Prostate gland (tissue), 2 donors: ENCODE measurements at places on chromosomes 13 and 19. TPM values are rescaled to one million over a fixed set of nuclear protein-coding genes. Genes with fewer than 3 reads are reported as not detected.

Gene LGI4
- 9.1 TPM for total RNA-seq

Gene CKM
- total RNA-seq = 42.8 TPM

GRCh38 chr13:45113233-45114224 is 6.8 kb upstream of the GTF2F2 start:
- no peaks in the 10 kb centered on the region for H3K27me3 ChIP-seq
- H3K4me1 ChIP-seq = no peaks in the 10 kb centered on the region

DNA sequence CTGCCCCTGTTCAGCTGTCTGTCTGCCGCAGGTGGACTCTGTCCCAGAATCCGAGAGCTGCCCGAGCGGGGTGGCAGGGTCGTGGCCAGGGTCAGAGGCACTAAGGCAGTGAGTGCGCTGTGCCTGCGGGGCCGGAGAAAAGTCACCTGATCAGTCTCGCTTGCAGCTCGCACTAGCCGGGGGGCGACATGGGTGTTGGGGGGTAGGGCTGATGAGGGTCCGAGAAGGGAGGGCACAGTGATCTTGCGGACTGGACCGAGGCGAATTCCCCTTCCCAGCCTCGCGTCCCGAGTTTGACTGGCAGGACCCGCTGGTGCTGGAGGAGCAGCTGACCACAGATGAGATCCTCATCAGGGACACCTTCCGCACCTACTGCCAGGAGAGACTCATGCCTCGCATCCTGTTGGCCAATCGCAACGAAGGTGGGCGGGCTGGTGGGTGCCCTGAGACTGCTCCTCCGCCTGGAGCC is 627 bp downstream of the GCDH start:
- H3K36me3 ChIP-seq = peaks cover 7% of the 10 kb centered on the region
- H3K4me3 ChIP-seq = peak overlapping the region; percentile 94
- H3K27ac ChIP-seq = peak overlapping the region; percentile 66
- peaks cover 6% of the 10 kb centered on the region for H3K4me1 ChIP-seq
- no peak for DNase-seq
- no peaks in the 10 kb centered on the region for H3K27me3 ChIP-seq

Gene SIX5
- total RNA-seq = 37.5 TPM

- no peak for DNase-seq
- no peak overlapping the region for H3K27ac ChIP-seq
- no peaks in the 10 kb centered on the region for H3K36me3 ChIP-seq
- H3K4me1 ChIP-seq = no peaks in the 10 kb centered on the region
- H3K27me3 ChIP-seq = no peaks in the 10 kb centered on the region
Observed at GRCh38 chr13:40031031-40031430, 375.6 kb downstream of the COG6 start.

Gene GJB2
- 3.8 TPM for total RNA-seq

Gene GZMM
- 0.68 TPM for total RNA-seq

Gene CYP4F12
- total RNA-seq = 50.9 TPM

DNA sequence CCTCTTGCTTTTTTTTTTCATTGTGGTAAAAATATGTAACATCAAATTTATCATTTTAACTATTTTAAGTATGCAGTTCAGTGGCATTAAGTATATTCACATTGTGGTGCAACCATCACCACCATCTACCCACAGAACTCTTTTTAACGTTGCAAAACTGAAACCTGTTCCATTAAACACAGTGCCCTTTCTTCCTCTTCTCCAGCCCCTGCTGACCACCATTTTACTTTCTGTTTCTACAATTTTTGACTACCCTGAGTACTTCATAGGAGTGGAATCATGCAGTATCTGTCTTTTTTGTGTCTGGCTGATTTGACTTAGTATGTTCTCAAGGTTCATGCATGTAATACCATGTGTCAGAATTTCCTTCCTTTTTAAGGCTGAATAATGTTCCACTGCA is 153.1 kb downstream of the FGF9 start:
- no peaks in the 10 kb centered on the region for H3K4me1 ChIP-seq
- H3K4me3 ChIP-seq = no peak overlapping the region
- H3K27ac ChIP-seq = no peak overlapping the region

Gene IL11
- not detected for total RNA-seq

Gene ZFP28
- 3.7 TPM for total RNA-seq

DNA sequence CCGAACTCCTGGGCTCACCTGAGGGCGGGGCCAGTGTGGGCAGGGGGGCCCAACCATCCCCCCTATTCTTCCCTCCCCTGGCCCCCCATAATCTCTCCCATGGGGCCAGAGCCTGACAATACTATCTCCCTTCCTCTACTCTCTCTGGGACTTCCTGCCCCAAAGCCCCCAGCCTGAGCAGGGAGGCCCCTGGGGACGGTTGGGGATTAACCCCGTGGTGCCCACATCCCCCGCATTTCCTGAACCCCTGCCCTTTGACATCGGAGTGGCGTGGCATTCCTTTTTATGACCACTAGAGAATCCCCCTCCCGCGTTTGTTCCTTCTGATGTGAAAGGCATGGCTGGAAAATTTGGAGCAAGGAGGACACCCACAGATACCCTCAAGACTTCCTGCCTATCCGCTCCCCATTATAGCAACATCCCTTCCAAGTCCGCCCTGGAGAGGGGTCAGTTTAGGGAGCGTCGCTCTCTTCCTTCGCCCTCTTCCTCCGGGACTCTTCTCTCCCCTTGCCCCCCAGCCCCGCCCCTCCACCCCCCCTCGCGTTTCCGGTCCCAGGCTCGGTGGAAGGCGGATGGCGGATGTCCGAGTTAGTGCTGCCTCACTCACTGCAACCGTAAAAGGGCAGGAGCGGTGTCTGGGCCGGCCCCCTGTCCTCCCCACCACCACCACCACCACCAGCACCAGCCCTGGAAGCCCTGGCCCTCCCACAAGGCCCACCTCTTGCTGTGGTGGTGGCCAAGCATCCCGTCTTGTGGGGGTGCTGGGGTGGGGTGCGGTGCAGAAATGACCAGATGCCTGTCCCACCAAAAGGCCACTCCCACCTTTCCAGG is 1.8 kb downstream of the VASP start:
- DNase-seq = peak; percentile 76
- peak overlapping the region; percentile 95 for H3K27ac ChIP-seq
- peak overlapping the region; percentile 100 for H3K4me3 ChIP-seq
- H3K36me3 ChIP-seq = no peaks in the 10 kb centered on the region
- no peaks in the 10 kb centered on the region for H3K27me3 ChIP-seq
- peaks cover 17% of the 10 kb centered on the region for H3K4me1 ChIP-seq

DNA sequence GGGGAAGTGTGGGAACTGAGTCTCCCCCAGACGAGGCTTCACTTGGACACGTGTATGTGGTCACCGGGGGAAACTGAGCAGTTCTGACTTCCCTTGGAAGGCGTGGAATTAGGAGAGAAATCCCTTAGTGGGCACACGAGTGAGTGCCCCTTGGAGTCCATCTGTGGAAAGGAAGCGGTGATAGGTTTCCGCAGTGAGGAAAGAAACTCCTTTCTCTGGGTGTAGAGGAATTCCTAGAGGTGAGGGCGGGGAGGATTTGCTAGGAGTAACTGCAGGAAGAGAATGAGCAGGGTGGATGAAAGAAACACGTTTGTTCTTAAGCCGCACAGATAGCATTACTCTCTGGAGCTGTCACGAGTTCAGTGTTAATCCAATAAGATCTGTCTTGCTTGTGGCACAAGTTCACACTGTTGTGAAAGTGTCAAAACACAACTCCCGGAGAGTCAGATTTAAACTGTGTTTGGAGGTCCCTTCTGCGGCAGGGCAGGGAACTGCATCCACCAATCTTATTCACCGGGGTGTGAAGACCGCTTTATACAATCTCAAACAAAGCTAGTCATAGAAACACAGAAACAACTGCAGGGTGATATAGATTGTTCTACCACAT is 1.2 kb downstream of the KL start:
- H3K4me3 ChIP-seq = peak overlapping the region; percentile 33
- DNase-seq = no peak
- H3K36me3 ChIP-seq = no peaks in the 10 kb centered on the region
- H3K27me3 ChIP-seq = no peaks in the 10 kb centered on the region

GRCh38 chr13:39893808-39894207 is 238.3 kb downstream of the COG6 start:
- H3K4me3 ChIP-seq = no peak overlapping the region
- no peak for DNase-seq
- H3K4me1 ChIP-seq = no peaks in the 10 kb centered on the region
- no peak overlapping the region for H3K27ac ChIP-seq
- H3K27me3 ChIP-seq = no peaks in the 10 kb centered on the region
- H3K36me3 ChIP-seq = no peaks in the 10 kb centered on the region

- no peaks in the 10 kb centered on the region for H3K27me3 ChIP-seq
- no peaks in the 10 kb centered on the region for H3K4me1 ChIP-seq
- no peak overlapping the region for H3K27ac ChIP-seq
- no peak for DNase-seq
- H3K4me3 ChIP-seq = no peak overlapping the region
Observed at GRCh38 chr13:101514695-101515275, 62.3 kb downstream of the ITGBL1 start.

GRCh38 chr13:33543089-33543459 is 257.5 kb upstream of the STARD13 start:
- peak overlapping the region; percentile 99 for H3K27ac ChIP-seq
- H3K4me3 ChIP-seq = peak overlapping the region; percentile 30
- peaks cover 3% of the 10 kb centered on the region for H3K4me1 ChIP-seq
- DNase-seq = no peak
- no peaks in the 10 kb centered on the region for H3K36me3 ChIP-seq

GRCh38 chr13:51832471-51833152 is 12.4 kb downstream of the TMEM272 start:
- H3K27me3 ChIP-seq = no peaks in the 10 kb centered on the region
- no peaks in the 10 kb centered on the region for H3K4me1 ChIP-seq
- DNase-seq = no peak
- H3K36me3 ChIP-seq = no peaks in the 10 kb centered on the region

DNA sequence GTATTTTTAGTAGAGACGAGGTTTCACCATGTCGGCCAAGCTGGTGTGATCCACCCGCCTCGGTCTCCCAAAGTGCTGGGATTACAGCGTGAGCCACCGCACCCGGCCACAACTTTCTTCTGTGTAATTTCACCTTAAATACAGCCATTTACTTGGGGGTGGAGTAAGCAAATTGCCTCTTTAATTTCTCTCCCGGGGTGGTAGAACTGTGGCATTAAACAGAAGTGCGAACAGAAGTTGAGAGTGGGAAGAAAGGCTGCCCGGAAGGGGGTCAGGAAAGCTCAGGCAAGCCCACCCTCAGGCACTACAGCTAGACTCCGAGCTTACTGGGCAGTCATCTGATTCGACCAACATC is 475 bp upstream of the DNAJC15 start:
- no peak for DNase-seq
- H3K27me3 ChIP-seq = no peaks in the 10 kb centered on the region
- peak overlapping the region; percentile 71 for H3K27ac ChIP-seq
- H3K4me1 ChIP-seq = no peaks in the 10 kb centered on the region
- H3K4me3 ChIP-seq = peak overlapping the region; percentile 44

DNA sequence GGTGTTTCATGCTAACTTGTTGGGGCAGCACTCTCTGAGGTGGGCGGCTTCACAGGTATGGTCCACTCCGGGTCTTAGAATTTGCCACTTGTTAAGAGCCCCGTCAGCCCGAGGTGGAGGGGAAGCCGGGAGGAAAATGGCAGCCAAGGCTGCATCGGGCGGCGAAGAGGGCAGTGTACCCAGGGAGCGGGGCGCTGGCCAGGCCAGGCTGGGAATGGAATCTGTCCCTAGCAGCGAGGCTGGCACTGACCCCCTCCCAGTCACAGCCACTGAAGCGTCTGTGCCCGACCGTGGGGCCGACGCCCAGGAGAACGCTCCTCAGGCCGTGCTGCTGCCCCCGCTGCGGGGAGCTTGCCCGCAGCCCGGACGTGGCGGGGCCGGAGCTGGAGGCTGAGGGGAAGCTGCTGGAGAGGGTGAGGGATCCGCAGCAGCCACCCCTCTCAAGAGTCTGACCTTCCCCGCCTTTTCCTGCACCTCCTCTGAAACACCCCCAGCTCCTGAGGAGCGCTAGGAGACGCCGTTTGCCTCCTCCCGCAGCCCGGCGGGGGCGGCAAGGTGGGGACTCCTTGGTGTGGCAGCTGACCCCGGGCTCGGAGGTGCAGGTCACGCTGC is 313.8 kb upstream of the SPRY2 start:
- H3K4me1 ChIP-seq = no peaks in the 10 kb centered on the region
- no peak for DNase-seq
- H3K27me3 ChIP-seq = no peaks in the 10 kb centered on the region
- H3K27ac ChIP-seq = no peak overlapping the region
- no peak overlapping the region for H3K4me3 ChIP-seq
- no peaks in the 10 kb centered on the region for H3K36me3 ChIP-seq

GRCh38 chr19:10321874-10322835 is 6.3 kb upstream of the FDX2 start:
- no peak overlapping the region for H3K4me3 ChIP-seq
- H3K27ac ChIP-seq = no peak overlapping the region
- no peaks in the 10 kb centered on the region for H3K27me3 ChIP-seq
- no peak for DNase-seq

Gene FAM124A
- 5.5 TPM for total RNA-seq

GRCh38 chr13:47903836-47904235 is 97.2 kb downstream of the SUCLA2 start:
- no peaks in the 10 kb centered on the region for H3K27me3 ChIP-seq
- no peak overlapping the region for H3K4me3 ChIP-seq
- H3K4me1 ChIP-seq = no peaks in the 10 kb centered on the region
- no peak for DNase-seq

GRCh38 chr13:25118378-25118905 is 22.5 kb downstream of the PABPC3 start:
- H3K4me3 ChIP-seq = no peak overlapping the region
- no peaks in the 10 kb centered on the region for H3K27me3 ChIP-seq
- no peaks in the 10 kb centered on the region for H3K36me3 ChIP-seq
- no peak overlapping the region for H3K27ac ChIP-seq
- no peaks in the 10 kb centered on the region for H3K4me1 ChIP-seq

- no peaks in the 10 kb centered on the region for H3K27me3 ChIP-seq
- H3K4me1 ChIP-seq = peaks cover 14% of the 10 kb centered on the region
- DNase-seq = no peak
- H3K36me3 ChIP-seq = no peaks in the 10 kb centered on the region
- no peak overlapping the region for H3K4me3 ChIP-seq
Observed at GRCh38 chr13:98504371-98504963, 72.4 kb downstream of the STK24 start.

DNA sequence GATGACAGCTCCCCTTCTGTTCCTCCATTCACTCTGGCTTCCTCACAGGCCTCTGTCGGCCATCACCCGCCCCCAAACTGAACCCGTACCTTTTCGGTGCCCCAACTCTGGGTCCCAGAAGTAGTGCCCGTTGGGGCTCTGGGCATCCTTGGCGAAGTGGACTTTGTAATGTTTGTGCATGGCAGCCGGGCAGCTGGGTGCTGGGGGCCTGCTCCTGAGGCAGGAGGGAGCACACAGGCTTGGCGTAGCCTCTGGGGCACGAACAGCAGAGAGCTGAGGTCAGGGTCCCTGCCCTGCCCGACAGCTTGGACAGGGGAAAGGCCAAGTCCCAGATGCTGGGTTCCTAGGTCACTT is 834 bp downstream of the NKPD1 start:
- H3K27me3 ChIP-seq = no peaks in the 10 kb centered on the region
- no peak for DNase-seq
- H3K4me1 ChIP-seq = peaks cover 23% of the 10 kb centered on the region
- H3K36me3 ChIP-seq = no peaks in the 10 kb centered on the region

Gene SH2D3A
- total RNA-seq = 35.5 TPM

GRCh38 chr13:89061821-89062220 is 1390.7 kb downstream of the SLITRK5 start:
- no peak overlapping the region for H3K27ac ChIP-seq
- no peaks in the 10 kb centered on the region for H3K27me3 ChIP-seq

Gene TNFSF9
- total RNA-seq = not detected

GRCh38 chr19:5126498-5127223 is 157.7 kb downstream of the KDM4B start:
- H3K27me3 ChIP-seq = no peaks in the 10 kb centered on the region
- H3K4me3 ChIP-seq = no peak overlapping the region
- H3K36me3 ChIP-seq = peaks cover 2% of the 10 kb centered on the region
- no peak for DNase-seq
- H3K27ac ChIP-seq = no peak overlapping the region
- peaks cover 4% of the 10 kb centered on the region for H3K4me1 ChIP-seq
